Endothelial cell of umbilical vein (primary cell): ENCODE measurements at places on chromosomes 1 and 21. TPM values are rescaled to one million over a fixed set of nuclear protein-coding genes. Genes with fewer than 3 reads are reported as not detected.

The STYXL2 gene
- not detected in 2 replicates for total RNA-seq

The ANKRD35 gene
- 0.14 and 0.20 TPM in 2 replicates for total RNA-seq

The MPZ gene
- 1.3 and 2.0 TPM in 2 replicates for total RNA-seq

The FCRLB gene
- total RNA-seq: 0.62 and 0.90 TPM in 2 replicates

The RCC2 gene
- 160 and 166 TPM in 2 replicates for total RNA-seq

The IPP gene
- 6.3 and 7.2 TPM in 2 replicates for total RNA-seq

The FAM163A gene
- not detected in 2 replicates for total RNA-seq

The BEST4 gene
- total RNA-seq: 0.21 TPM in 1 of 2 replicates, not detected in the other

The OR2T33 gene
- not detected in 2 replicates for total RNA-seq

The S100A7A gene
- not detected in 2 replicates for total RNA-seq

The C1orf52 gene
- total RNA-seq: 26.7 and 29.1 TPM in 2 replicates

The STK40 gene
- total RNA-seq: 35.2 and 36.8 TPM in 2 replicates

The RIMKLA gene
- not detected in 2 replicates for total RNA-seq

The LRRC39 gene
- 0.40 and 0.67 TPM in 2 replicates for total RNA-seq

The EFNA4 gene
- 16.5 and 17.5 TPM in 2 replicates for total RNA-seq

The CLDN8 gene
- not detected in 2 replicates for total RNA-seq

The SCAF4 gene
- 41.2 and 42.0 TPM in 2 replicates for total RNA-seq

The DPM3 gene
- total RNA-seq: 69.6 and 78.8 TPM in 2 replicates

The LCE3E gene
- total RNA-seq: not detected in 2 replicates

The SHE gene
- total RNA-seq: 43.4 and 52.7 TPM in 2 replicates

The ADGRL4 gene
- 143 and 205 TPM in 2 replicates for total RNA-seq

The LIPI gene
- total RNA-seq: not detected in 2 replicates

The FLG2 gene
- total RNA-seq: not detected in 2 replicates

The GUCA2B gene
- not detected in 2 replicates for total RNA-seq

The PTGFR gene
- 0.14 and 0.24 TPM in 2 replicates for total RNA-seq

The FMO4 gene
- 0.16 and 0.33 TPM in 2 replicates for total RNA-seq

The VCAM1 gene
- total RNA-seq: 1.7 and 2.3 TPM in 2 replicates

The KIAA0040 gene
- 10.9 and 21.5 TPM in 2 replicates for total RNA-seq

The RPE65 gene
- total RNA-seq: not detected in 2 replicates

The LCE1E gene
- not detected in 2 replicates for total RNA-seq

The L1TD1 gene
- not detected in 2 replicates for total RNA-seq
